Naive thymus-derived CD8-positive, alpha-beta T cell (primary cell): ENCODE measurements at places on chromosomes 5 and 9.

DNA sequence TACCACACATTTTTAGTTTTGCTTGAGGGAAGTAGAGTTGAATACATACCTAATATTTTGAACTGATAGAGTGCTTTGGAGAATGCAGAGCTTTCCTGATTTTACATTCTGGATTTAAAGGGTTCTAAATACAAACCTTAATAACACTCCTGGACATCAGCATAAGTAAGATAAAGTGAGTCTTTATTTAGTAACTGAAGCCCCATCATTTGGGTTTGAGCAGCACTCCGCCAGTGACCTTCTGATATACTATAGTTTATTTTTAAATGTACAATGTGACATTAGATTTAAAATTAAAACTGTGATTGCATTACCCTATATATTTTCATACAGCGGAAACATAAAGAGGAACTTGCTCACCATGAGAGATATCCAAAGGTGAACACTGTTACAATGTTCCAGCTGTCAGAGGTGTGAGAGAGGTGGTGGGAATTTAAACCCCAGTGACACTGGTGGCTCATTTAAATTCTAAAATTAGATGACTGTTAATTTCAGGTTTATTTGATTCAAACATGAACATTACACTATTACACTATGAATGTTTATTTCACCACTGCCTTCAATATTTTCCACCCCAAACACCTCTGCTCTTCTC, 203.0 kb upstream of the PCSK5 start:
- H3K27ac ChIP-seq = no peak overlapping the region
- H3K4me3 ChIP-seq = no peak overlapping the region
- no peaks in the 10 kb centered on the region for H3K4me1 ChIP-seq
- H3K36me3 ChIP-seq = peaks cover 9% of the 10 kb centered on the region

DNA sequence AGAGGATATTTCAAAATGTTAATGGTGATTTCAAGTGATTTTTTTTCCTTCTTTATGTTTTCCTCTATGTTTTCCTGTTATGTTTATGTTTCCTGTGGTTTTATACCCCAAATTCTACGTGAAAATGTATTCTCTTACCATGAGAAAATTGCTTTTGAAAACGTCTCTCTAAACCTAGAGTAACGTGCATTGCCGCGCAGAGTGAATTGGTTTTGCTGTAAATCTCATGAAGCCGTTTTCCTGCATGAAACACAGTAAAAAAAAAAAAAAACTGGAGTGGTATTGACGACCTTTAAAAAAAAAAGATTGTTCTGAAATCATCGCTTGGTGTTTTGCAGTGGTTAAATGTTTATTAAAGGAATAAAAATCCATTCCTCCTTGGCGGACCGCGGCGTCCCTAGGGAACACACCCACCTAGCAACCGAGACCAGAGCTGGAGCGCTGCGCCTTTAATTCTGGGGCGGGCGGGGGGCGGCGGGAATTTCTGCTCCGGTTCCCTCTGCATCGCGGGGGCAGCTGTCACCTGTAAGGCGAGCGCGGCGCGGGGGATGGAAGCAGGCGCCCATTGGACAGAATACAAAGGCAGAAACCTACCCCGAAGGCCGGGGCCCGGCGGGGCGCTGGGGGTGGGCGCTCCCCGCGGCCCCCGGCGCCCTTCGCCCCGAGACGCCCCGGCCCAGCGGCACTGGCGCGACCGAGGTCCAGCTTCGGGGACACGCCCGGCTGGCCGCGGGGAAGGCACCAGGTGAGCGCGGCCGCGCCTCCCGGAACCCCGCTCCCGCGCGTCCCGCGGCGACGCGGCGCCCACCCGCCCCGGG, at the start of gene SOWAHA:
Gene SOWAHA, plus strand, starts transcription at position 522 of the 818 bp plus-strand sequence. CDS start 320 bp downstream, outside the sequence.
- no peaks in the 10 kb centered on the region for H3K36me3 ChIP-seq
- H3K27me3 ChIP-seq = peaks cover 52% of the 10 kb centered on the region
- peak within 1 kb of the TSS; percentile 83 for H3K4me3 ChIP-seq
- no peak within 1 kb of the TSS for H3K27ac ChIP-seq

DNA sequence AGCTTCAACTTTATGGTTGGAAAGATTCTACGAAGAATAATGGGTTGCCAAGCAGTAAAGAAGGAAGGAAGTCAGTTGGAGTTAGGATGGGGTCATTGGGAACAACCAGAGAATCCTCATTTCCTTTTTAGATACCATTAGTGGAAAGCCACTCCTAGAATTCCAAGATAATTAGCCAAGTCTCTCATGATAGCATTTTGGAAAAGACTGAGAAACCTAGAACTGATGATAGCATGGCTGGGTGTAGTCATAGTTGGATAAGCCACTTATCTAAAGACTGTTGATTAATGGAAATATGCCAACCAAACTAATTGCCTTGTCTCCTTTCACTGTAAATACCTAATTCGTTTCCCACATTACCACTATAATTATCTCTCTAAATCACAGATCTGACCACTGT, 377.0 kb downstream of the GLIS3 start:
- H3K36me3 ChIP-seq = peaks cover 17% of the 10 kb centered on the region
- H3K27ac ChIP-seq = no peak overlapping the region
- no peaks in the 10 kb centered on the region for H3K4me1 ChIP-seq
- no peak for DNase-seq
- H3K27me3 ChIP-seq = peaks cover 1% of the 10 kb centered on the region

- peaks cover 5% of the 10 kb centered on the region for H3K27me3 ChIP-seq
- no peak overlapping the region for H3K27ac ChIP-seq
- DNase-seq = no peak
Observed at GRCh38 chr9:116370556-116370955, 217.0 kb downstream of the PAPPA start.

- no peaks in the 10 kb centered on the region for H3K36me3 ChIP-seq
- no peak for DNase-seq
- H3K27ac ChIP-seq = no peak overlapping the region
- no peak overlapping the region for H3K4me3 ChIP-seq
Observed at GRCh38 chr5:56757077-56757476, 58.3 kb upstream of the MAP3K1 start.

DNA sequence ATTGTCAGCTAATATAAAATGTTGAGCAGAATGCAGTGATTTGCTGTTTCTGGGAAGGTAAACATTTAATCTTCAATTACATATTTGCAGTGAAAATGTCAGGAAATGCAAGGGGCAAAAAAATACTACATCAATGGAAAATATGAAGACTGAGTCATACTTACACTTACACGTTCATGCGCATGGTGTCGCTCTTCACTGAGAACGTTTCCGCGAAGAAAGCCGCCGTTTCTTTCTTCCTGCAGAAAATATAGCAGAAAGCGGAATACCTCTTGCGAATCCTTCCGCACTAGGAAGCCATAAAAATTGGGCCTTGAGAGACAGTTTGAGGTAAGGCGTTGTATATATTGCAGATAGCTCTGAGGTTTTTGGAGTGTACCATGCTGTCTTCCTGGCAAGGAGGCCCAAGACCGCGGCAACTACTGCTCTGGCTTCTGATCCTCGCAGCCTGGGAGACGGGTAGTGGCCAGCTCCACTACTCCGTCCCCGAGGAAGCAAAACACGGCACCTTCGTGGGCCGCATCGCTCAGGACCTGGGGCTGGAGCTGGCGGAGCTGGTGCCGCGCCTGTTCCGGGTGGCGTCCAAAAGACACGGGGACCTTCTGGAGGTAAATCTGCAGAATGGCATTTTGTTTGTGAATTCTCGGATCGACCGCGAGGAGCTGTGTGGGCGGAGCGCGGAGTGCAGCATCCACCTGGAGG, at the start of gene PCDHA13:
Gene PCDHA13, plus strand, starts transcription at position 236 of the 702 bp plus-strand sequence. Its CDS starts 145 bp downstream, at position 381.
- H3K36me3 ChIP-seq = peaks cover 5% of the 10 kb centered on the region
- DNase-seq = no peak
- H3K27me3 ChIP-seq = peaks cover 30% of the 10 kb centered on the region
- H3K27ac ChIP-seq = no peak within 1 kb of the TSS
- H3K4me3 ChIP-seq = no peak within 1 kb of the TSS

DNA sequence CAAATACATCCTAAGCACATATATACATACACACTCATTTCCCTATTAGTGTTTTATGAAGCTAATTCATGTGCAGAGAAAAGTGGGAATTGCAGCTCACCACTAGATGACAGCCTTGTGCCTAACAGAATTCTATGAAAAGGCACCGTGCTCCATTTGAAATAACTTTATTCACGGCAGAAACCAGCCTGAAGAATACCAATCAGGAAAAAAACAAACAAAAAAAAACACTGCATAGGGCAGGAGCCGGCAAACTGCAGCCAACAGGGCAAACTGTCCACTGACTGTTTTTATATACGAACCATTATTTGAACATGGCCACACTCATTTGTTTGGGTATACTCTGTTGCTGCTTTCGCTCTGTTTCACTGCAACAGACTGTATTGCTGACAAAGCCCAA, 33.6 kb downstream of the ERMP1 start:
- H3K4me3 ChIP-seq = no peak overlapping the region
- H3K36me3 ChIP-seq = no peaks in the 10 kb centered on the region
- DNase-seq = no peak
- H3K27ac ChIP-seq = peak overlapping the region; percentile 16
- no peaks in the 10 kb centered on the region for H3K27me3 ChIP-seq

DNA sequence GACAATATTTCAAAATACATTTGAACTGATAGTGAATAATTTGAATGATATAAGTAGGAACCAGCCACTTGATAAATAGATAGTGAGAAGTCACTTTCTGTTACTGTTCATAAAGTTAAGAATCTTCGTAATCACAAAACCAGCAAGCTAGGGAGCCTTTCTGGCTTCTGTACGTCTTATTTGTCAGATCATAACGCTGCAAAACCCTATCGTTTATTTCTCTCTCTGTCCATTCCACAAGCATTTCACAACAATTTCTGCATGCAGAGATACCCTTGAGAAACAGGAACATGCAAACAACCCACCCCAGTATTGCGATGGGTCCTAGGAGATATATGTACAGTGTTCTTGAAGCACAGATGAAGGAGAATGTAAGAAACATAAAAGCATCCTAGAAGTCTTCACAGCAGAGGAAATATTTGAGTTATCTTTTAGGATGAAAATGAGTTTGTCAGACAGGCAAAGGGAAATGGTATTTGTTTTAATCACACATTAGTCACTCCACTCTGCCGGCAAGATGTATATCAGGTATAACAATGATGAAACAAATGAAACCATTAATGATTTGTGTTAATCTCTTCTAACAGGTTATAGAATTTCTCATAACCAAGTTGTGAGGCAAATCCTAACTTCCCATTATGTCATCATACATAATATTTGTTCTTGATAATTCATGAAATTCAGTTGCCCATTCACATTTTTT, 668.7 kb upstream of the FTMT start:
- no peak overlapping the region for H3K27ac ChIP-seq
- no peaks in the 10 kb centered on the region for H3K36me3 ChIP-seq
- no peaks in the 10 kb centered on the region for H3K4me1 ChIP-seq

DNA sequence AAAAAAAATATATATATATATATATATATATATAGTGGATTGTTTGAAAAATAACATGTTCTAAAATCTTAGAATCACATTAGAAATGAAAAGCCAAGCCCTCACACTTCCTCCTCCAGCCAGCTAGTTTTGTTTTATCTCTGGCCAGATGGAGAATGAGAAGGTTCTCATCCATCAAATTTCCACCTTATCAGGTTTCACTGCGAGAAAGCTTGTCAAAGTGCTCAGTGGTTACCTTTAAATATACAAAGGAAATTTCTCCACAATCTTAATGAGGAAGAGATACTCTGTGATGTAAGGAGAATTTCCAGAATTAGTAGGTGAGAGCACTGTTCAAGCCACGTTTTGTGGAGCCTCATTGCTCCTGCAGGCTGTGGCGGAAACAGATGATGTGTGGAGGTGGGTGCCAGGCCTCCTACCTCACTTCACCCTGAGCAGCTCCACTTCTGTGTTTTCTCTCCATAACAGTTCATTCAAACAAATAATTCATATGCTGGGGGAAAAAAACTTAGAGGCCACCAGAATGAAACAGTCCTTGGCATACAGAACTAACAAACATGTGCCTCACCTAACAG, 71.9 kb downstream of the CDK5RAP2 start:
- H3K4me3 ChIP-seq = no peak overlapping the region
- no peak for DNase-seq
- no peak overlapping the region for H3K27ac ChIP-seq
- H3K27me3 ChIP-seq = no peaks in the 10 kb centered on the region
- H3K36me3 ChIP-seq = peaks cover 37% of the 10 kb centered on the region

- no peaks in the 10 kb centered on the region for H3K27me3 ChIP-seq
- DNase-seq = no peak
- H3K27ac ChIP-seq = no peak overlapping the region
- no peak overlapping the region for H3K4me3 ChIP-seq
- peaks cover 12% of the 10 kb centered on the region for H3K4me1 ChIP-seq
- no peaks in the 10 kb centered on the region for H3K36me3 ChIP-seq
Observed at GRCh38 chr9:98818764-98819163, 11.3 kb downstream of the GALNT12 start.

- no peak overlapping the region for H3K27ac ChIP-seq
- no peak for DNase-seq
- no peaks in the 10 kb centered on the region for H3K36me3 ChIP-seq
Observed at GRCh38 chr5:13591621-13592020, 352.9 kb downstream of the DNAH5 start.

GRCh38 chr9:4211032-4211725, 88.7 kb downstream of the GLIS3 start:
- H3K27me3 ChIP-seq = no peaks in the 10 kb centered on the region
- peaks cover 2% of the 10 kb centered on the region for H3K36me3 ChIP-seq
- no peak overlapping the region for H3K27ac ChIP-seq

DNA sequence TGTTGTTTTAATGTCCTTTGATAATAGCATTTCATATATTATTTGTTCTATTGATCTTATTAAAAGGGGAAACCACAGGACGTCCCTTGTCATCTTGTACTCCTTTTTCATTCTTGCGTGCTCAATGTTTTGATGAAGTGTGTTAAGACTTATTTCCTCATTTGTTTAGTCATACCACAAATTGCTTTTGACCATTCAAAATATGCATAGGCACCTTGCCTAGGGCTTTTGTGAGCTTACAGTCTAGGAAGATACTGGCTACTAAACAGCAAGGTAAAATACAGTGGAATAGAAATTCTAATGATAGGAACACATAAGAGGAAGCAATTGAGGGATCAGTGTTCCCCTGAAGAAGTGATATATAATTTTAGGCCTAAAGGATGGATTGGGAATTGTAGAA, 190.3 kb downstream of the WDR70 start:
- no peak for DNase-seq
- peaks cover 19% of the 10 kb centered on the region for H3K4me1 ChIP-seq
- H3K4me3 ChIP-seq = no peak overlapping the region
- H3K36me3 ChIP-seq = peaks cover 40% of the 10 kb centered on the region
- no peak overlapping the region for H3K27ac ChIP-seq

- peak overlapping the region; percentile 61 for H3K4me3 ChIP-seq
- no peaks in the 10 kb centered on the region for H3K27me3 ChIP-seq
- no peaks in the 10 kb centered on the region for H3K36me3 ChIP-seq
- H3K27ac ChIP-seq = peak overlapping the region; percentile 42
Observed at GRCh38 chr5:54673523-54674225, 156.1 kb downstream of the SNX18 start.
